ENCODE measurements at places on chromosomes 3 and 15.

DNA sequence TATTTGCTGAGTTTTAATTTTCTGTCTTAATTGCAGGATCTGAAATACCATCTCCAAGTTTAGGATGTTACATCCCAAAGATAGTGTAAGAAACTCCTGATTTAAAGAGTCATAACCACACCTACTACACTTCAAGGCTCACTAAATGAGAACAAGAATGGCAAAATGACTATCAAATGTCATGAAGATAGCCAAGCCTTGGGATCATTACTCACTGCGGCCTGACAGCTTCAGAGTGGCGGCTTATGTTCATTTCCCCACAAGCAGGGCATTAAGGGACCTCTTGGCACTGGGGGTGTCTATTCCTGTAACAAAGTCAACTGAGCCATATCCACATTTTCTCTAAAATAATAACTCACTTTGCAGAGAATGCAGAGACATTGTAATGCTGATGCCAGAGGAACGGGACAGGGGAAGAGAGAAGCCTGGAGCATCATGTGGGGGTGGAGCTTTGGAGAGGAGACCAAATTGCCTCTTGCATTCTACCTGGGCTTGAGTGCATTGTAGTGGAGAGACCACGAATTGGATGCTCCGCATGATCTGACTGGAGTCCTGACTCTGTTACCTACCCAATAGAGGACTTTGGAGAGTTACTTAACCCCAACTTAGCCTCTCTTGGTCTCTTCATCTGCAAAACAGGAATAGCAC is 219.2 kb downstream of the OPA1 start:
- no peak for DNase-seq

DNA sequence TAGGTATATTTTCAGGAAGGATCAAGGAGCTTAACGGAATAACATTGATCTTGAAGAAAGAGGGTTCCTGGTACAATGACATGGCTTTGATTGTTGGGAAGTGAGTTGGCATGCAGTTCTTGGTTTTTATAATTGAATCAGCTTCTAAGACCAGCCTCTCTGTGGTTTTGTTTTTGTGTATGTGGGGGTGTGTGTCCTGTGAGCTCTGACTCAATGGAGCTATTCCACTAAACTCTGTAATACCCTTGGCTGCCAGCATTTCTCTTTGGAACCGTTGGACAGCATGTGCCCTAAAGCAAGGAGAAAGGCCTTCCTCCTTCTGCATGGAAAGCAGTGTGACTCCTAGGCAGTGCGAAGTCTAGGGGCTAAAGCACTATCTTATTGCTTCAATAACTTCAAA is 124.8 kb downstream of the EDEM1 start:
- DNase-seq = peak; percentile 13

DNA sequence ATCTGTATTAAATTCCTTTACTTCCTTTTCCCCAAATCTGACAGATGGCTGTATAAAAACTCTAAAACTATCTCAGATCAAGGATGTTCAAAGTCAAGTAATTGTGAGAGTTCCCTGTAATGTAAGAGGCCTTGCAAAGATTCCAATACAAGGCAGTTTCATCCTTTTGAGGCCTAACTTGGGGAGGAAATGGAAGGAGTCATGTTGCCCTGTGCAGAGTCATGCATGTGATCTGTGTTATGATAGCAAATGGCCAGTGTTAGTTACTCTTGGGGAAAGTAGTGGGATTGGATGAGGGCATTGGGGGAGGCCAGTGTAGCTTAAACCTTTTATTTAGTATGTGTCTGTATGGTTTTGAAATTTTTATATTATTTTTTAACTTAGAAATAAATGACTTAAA is 23.7 kb upstream of the FBXL22 start:
- no peak for DNase-seq

- no peak for DNase-seq
Observed at GRCh38 chr3:34001990-34002389, 203.6 kb downstream of the PDCD6IP start.

DNA sequence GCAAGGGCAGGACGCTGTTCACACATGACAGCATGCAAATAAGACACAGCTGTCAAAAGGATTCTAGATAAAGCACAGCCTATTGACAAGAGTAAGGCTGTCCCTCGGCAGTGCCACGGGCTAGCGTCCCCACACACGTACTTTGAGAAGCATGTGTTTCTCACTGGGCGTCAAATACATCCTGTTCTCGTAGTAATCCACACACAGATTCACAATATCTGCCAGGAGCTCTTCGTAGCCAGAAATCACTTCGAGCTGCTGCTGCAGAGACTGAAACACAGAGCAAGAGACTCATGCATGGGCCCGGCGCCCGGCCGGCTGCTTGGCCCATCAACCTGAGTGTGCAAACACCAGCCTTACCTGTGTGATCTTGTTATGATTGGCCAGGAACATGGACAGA is 41.1 kb downstream of the CYFIP1 start:
- no peak for DNase-seq

- no peak for DNase-seq
Observed at GRCh38 chr3:69359339-69359893, 26.5 kb downstream of the FRMD4B start.

GRCh38 chr15:59208613-59209249 is 2.1 kb downstream of the LDHAL6B start:
- no peak for DNase-seq

DNA sequence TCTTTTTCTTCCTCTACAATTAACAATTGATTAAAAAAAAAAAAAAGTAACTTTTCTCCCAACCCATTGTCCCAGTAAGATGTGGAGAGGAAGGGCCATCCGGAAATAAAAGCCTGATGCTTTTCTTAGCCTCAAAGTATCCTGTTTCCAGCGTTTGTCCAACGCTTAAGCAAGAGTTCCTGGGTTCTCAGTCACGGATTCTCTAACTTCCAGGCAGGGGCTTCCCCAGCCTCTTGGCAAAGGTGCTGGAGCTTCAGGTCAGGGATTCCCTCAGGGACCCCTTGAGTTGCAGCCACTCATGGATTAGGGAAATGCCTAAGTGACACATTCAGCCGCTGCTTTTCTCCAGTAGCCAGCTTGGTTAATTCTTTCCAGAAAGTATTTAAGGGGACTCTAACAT is 22.3 kb upstream of the C2CD4B start:
- DNase-seq = no peak

DNA sequence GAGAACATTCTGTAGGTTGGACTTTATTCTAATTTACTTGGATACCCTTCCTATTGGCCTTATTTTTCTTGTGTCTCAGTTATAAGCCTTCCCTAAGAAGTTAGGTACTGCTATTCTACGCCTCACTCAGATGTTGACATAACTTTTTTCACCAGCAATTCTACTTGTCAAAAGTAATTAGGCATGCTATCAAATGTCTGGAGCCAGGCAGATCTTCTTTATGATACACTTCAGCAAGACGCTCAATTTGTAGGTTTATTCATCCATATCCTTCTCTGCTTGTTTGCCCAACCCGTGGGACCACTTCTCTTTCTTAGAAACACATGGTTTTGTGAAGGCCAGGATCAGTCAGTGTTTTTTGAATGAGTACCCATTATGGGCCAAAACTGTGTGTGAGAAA is 36.2 kb upstream of the COL8A1 start:
- no peak for DNase-seq

Measured in inflammatory macrophage treated with lipopolysaccharide for 1 hour (primary cell).